Epithelial cell of proximal tubule (primary cell): ENCODE measurements at places on chromosomes 6 and 20. TPM values are rescaled to one million over a fixed set of nuclear protein-coding genes. Genes with fewer than 3 reads are reported as not detected.

The RAET1L gene
- total RNA-seq: 1.5 and 3.1 TPM in 2 replicates

The SCUBE3 gene
- 0.51 and 1.2 TPM in 2 replicates for total RNA-seq

The VGLL2 gene
- not detected in 2 replicates for total RNA-seq

The TOX2 gene
- 2.0 and 2.5 TPM in 2 replicates for total RNA-seq

The PDSS2 gene
- total RNA-seq: 6.9 and 7.4 TPM in 2 replicates

The OOEP gene
- not detected in 2 replicates for total RNA-seq

The ZSCAN12 gene
- total RNA-seq: 4.8 and 4.9 TPM in 2 replicates

The TRIM15 gene
- total RNA-seq: not detected in 2 replicates

The SAMD5 gene
- 0.40 and 1.5 TPM in 2 replicates for total RNA-seq

The LY6G5C gene
- 0.94 and 1.1 TPM in 2 replicates for total RNA-seq

The MAFB gene
- total RNA-seq: 0.12 TPM in 1 of 2 replicates, not detected in the other

The PNLDC1 gene
- total RNA-seq: not detected in 2 replicates

The PACRG gene
- 0.12 and 0.29 TPM in 2 replicates for total RNA-seq

The ENPP1 gene
- total RNA-seq: 2.2 and 3.5 TPM in 2 replicates

The MYL9 gene
- 31.7 and 39.4 TPM in 2 replicates for total RNA-seq

The STMND1 gene
- total RNA-seq: 0.14 TPM in 1 of 2 replicates, not detected in the other

The FILIP1 gene
- under 0.01 and 0.07 TPM in 2 replicates for total RNA-seq

The PIM1 gene
- 20.9 and 25.9 TPM in 2 replicates for total RNA-seq

The CALHM4 gene
- not detected in 2 replicates for total RNA-seq

The GJA10 gene
- not detected in 2 replicates for total RNA-seq

The SNX9 gene
- total RNA-seq: 42.6 and 51.3 TPM in 2 replicates

The TSBP1 gene
- not detected in 2 replicates for total RNA-seq

The BTBD3 gene
- 22.4 and 35.1 TPM in 2 replicates for total RNA-seq
